ENCODE measurements at places on chromosomes 3 and 15.

GRCh38 chr3:9681723-9682081, 21.9 kb upstream of the CPNE9 start:
- no peak for DNase-seq

DNA sequence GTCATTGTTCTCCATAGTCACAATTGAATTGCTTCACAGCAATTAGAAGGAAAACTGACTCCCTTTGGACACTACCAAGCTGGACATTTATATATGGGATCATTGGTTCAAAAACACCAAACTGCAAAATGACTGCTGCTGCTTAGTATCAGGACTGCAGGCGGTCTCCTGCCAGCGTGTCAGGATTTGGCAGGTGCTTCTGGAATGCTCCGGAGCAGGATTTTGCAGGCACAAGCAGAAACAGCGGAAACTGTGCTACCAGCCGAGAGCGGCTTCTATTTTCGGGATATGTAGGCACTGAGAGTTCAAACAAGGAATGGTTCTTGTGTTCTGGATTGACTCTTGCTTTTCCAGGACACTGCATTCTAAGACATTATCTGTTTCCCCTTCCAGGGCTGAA, 95.5 kb downstream of the SSR3 start:
- DNase-seq, result no peak

- DNase-seq, result no peak
Measured at GRCh38 chr3:107218864-107219269, 158.4 kb upstream of the CCDC54 start.

GRCh38 chr3:11764931-11765363, 81.7 kb downstream of the TAMM41 start:
- no peak for DNase-seq

- DNase-seq, result no peak
Measured at GRCh38 chr3:33758864-33759263, 39.6 kb upstream of the PDCD6IP start.

GRCh38 chr3:33001889-33002288, 50.4 kb downstream of the CCR4 start:
- DNase-seq, result no peak

DNA sequence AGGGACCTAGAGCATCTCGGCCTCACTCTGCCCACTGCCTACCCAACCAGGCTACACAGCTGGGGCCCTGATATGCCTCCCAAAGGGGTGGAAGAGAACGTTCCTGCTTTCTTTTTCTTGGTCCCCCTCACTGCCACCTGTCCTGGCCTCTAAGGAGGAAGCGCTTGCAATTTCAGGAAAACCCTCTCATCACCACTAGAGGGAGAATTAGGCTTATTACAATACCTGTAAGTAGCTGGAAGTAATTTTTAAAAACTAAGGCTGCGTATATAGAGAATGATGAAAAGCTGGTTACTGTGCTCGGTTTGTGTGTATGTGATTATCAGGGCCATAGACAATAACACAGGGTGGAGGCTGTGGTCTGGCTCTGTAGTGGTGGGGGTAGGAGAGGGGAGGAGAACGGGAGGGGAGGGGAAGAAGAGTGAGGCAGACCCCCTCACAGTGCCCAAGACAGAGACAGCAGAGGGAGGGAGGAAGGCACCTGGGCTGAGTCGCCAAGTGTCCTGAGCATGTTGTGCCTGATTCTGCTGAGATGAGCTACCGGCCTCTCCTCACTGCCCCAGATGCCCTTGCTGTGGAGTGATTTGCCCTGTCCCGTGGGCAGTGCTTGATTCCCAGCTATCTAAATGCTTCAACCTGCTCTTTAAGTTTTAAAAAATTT, 3.3 kb downstream of the GABRG3 start:
- DNase-seq, result no peak

DNA sequence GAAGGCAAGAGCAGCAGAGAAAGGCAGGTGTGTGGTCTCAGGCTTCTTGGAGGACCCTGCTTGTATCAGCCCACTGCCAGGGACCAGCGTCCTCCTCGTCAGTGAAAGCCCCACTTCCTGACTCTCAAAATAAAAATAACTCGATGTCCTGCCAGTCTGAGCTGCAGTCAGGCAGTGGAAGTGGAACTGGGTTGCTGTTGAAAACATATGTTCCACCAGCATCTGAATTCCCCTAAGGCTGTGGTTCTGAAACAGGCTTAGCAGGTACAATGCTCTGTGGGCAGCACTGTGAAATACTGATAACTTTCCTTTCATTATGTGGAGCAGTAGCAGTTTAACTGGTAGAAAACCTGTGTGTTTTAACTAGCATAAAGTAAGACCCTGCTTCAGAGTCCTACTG, 121.6 kb upstream of the EIF1B start:
- no peak for DNase-seq
